A549 treated with AZD2906 at 1 μM for 4 hours (cell line): ENCODE measurements at places on chromosomes 1 and 21. TPM values are rescaled to one million over a fixed set of nuclear protein-coding genes. Genes with fewer than 3 reads are reported as not detected.

Gene HSPB7
- total RNA-seq: 0.07 to 0.11 TPM (median 0.10 TPM) in 3 of 5 replicates, not detected in the others

Gene MPL
- total RNA-seq: 0.08 to 0.31 TPM (median 0.17 TPM) in 4 of 5 replicates, not detected in the other

Gene LRRC53
- not detected in 5 replicates for total RNA-seq

Gene ABCA4
- 0.08 to 0.17 TPM (median 0.11 TPM) in 5 replicates for total RNA-seq

Gene CELA2B
- total RNA-seq: 0.14 to 0.16 TPM in 2 of 5 replicates, not detected in the others

Gene PLEKHN1
- total RNA-seq: 3.3 to 5.7 TPM (median 4.9 TPM) in 5 replicates

Gene TDRD10
- 0.05 to 0.06 TPM in 2 of 5 replicates, not detected in the others for total RNA-seq

Gene CYP4A22
- not detected in 5 replicates for total RNA-seq

Gene KRTAP11-1
- total RNA-seq: not detected in 5 replicates

Gene CRYBG2
- 1.4 to 2.7 TPM (median 1.6 TPM) in 5 replicates for total RNA-seq

Gene OPTC
- total RNA-seq: not detected in 5 replicates

Gene TATDN3
- total RNA-seq: 10.7 to 16.1 TPM (median 12.1 TPM) in 5 replicates

Gene TSPAN1
- total RNA-seq: 1.5 to 3.8 TPM (median 2.6 TPM) in 5 replicates

Gene PTGS2
- total RNA-seq: 3.4 to 5.3 TPM (median 5.1 TPM) in 5 replicates
